ENCODE measurements at places on chromosomes 12 and 14.

DNA sequence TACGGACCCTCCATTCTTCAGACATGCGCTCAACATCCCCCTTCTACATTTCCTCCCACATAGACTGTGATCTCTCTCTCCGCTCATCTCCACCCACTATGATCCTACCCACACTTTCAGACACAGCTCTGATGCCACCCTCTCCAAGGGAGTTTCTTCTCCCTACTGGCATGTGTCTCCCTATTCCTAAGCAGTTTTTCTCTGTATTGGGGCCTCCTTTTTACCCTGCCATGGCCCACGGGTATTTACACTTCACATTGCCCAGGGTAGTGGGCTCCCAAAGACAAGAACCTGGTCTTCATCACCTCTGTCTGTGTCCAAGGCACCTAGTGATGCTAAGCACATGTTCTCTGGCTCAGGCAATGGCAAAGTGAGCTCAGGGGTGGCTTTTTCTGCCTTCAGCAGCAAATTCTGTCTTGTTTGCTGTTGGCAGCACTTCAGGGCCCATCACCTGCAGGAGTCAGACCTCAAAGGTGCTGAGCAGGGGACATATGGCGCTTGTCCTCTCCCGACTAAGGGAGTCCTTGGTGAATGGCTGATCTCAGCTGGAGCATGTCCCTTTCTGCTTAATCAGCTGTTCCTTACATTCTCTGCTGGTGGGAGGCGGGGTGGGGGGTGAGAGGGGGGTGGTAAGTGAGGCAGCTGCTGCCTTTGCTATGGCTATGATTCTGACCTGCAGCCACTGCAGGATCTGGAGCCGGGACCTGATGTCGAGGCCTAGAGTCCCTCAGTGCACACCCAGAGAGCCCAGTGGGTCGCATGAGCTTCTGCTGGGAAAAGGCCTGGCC is 256.8 kb downstream of the PCNX1 start:
- no peak for DNase-seq

DNA sequence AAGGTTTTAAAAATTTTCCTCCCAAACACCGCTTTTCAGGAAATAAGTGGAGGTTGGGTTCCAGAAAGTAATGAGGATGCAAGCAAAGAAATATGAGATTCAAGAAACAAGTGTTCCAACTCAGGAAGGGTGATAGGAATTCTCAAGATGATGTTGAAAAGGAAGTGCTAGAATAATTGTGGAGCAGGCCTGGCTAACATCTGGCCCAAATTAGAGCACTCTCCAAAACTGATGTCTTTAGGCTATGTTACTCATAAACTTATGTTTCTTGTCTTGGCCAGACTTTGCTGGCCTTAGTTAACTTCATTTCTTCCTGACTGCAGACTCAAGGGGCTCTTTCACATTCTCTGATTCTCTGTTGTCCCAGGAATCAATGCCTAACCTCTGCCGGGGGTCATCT is 116.3 kb downstream of the TMTC3 start:
- DNase-seq, result no peak

DNA sequence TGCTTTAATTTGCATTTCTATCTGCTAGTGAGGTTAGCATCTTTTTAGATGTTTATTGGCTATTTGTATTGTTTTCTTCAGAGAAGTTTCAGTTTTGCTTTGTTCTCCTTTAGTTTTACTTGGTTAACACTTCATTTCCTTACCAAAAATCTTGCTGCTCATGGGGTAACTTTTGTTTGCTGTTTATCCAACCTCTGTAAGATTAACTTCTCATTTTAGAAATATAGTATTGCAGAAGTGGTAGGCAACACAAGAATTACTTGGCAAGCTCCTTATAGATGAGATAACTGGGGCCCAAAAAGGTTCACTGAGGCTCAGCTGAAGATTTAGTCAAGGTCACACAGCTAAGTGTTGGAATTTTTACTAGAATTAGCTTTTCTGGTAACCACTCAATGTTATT is 40.5 kb downstream of the ALKBH1 start:
- DNase-seq, result no peak

DNA sequence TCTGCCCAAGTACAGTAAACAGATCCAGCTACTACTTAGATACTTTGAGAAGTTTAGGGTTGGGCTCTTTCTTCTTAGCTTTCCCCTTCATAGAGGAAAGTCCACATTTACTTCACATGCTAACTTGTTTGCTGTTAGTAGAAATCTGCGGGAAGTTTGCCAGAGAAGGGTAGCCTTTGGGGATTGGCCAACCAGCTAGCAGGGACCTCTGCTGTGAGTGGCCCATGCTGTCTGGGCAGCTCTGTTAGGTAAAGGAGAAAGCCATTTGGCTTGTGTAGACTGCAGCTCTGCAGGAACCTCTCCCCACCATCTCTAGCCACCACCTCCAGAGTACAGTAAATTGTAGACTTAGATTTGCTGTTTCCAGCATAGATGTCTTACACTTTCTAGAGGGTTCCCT is 193.9 kb downstream of the RGS6 start:
- DNase-seq, result no peak

DNA sequence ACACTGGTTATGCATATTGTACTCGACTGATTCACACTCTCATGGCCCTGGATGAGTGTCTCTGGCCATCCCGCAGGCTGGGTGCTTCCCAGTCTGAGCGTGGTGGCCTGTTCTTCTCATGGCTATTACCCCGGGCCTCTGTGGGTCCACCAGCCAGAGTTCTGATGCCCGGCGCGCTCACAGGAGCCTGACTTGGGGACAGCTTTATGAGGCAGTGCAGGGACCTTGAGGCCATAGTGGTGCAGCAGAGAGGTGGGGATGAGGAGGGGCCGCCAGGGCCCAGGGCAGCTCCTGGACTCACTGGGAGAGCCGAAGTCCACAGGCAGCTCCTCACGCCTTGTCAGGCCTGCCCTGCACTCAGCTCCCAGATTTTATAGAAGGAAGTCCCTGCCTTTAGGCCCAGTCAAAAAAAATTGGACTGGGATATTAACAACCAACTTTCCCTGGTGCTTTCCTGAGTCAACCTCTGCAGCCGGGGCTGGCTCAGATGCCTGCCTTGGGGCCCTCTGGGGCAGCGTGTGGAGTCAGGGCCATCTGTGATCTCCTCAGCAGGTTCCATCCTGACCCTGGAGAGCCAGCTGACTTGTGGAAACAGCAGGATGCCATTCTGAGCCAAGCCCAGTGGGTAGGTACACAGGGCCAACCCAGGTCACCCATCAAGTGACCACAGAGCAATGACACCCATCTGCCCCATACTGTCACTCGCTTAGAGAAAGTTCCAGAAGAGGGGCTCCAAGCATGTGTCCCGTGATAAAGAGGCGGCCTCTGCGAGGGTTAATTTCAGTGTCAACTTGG is 89.4 kb upstream of the DIO3 start:
- DNase-seq, result no peak

- no peak for DNase-seq
These were observed 18.5 kb downstream of the MMAB start for GRCh38 chr12:109554761-109555160.

DNA sequence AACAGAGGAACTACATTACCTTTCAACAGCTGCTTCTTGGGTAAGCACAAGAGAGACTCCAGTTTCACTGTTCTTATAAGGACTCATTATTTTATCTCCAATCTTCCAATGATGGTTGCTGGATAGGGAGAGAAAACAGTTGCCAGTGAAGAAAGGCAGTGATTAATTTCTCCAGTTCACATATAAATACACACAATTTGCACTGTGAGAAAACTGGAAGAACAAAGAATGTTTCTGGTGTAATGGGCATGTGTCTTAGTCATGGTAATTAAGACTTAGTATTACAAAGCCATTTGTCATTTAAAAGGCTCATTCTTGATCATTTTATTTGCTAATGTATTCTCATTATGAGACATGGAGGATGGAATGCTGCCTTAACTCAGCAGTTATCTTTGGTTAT is 78.0 kb upstream of the FAR2 start:
- DNase-seq, result no peak

GRCh38 chr14:68663385-68664076 is 129.3 kb downstream of the ZFP36L1 start:
- DNase-seq, result peak; percentile 63

DNA sequence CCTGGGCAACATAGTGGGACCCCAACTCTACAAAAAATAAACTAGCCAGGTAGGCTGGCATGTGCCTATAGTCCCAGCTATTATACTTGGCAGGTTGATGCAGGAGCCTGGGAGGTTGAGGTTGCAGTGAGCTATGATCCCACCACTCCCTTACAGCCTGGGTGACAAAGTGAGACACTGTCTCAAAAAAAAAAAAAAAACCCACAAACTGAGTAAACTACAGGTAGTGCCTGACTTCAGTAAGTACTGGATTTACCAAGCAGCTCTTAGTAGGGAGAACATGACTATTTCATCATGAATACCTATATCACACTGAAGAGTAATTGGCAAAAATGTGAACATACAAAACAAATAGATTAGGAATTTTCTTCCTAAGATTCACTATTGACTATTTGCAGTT is 32.4 kb upstream of the AP4S1 start:
- DNase-seq, result no peak

- no peak for DNase-seq
These were observed 17.2 kb upstream of the SLC35F4 start for GRCh38 chr14:57883061-57883460.

DNA sequence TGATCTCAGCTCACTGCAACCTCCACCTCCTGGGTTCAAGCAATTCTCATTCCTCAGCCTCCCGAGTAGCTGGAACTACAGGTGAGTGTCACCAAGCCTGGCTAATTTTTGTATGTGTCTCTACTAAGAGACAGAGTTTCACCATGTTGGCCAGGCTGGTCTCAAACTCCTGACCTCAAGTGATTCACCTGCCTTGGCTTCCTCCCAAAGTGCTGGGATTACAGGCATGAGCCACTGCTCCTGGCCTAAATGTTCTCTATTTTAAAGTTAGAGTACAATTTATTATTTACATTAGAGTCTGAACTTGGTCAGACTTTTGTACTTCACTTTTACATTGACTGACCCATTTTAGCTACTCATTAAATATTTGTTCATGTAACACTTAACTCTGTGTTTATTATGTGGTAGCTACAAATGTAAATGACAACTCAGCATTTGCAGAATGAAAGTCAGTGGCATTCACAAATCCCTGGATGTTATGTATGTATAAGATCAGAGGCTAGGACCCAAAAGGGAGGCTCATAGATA is 409.6 kb downstream of the APAF1 start:
- DNase-seq, result no peak

DNA sequence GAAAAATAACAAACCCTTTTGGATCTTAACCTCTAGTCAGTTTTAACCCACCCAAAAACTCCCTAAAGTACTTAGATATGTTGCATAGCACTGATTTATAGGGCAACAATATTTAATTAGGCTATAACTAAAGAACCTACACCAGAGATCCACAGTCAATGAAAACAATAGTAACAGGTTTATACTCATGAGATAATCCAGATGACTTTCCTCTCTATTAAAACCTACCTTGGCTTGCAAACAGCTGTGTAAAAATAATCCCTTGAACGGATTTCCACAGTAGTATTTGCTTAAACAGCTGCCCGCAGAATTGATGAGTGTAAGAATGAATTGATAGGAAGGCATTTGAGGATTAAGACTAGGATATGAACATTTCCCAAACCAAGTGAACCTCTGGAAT is 104.3 kb upstream of the PTPRR start:
- no peak for DNase-seq

GRCh38 chr12:241266-241665 is 21.4 kb downstream of the SLC6A13 start:
- DNase-seq, result no peak

- no peak for DNase-seq
These were observed 5.5 kb upstream of the SERPINA11 start for GRCh38 chr14:94458096-94458495.

- no peak for DNase-seq
These were observed at the start of gene PTPRQ for GRCh38 chr12:80443974-80444666. PTPRQ (plus strand) TSS chr12:80444235; CDS start chr12:80444346, 111 bp downstream.

- DNase-seq, result no peak
These were observed 176.0 kb downstream of the GRIP1 start for GRCh38 chr12:66502911-66503310.

GRCh38 chr12:47714826-47715386 is 9.1 kb upstream of the RPAP3 start:
- DNase-seq, result no peak

- no peak for DNase-seq
These were observed 6.7 kb downstream of the BCL7A start for GRCh38 chr12:122028165-122028904.

- DNase-seq, result no peak
These were observed 121.7 kb downstream of the CHST11 start for GRCh38 chr12:104578453-104578852.

DNA sequence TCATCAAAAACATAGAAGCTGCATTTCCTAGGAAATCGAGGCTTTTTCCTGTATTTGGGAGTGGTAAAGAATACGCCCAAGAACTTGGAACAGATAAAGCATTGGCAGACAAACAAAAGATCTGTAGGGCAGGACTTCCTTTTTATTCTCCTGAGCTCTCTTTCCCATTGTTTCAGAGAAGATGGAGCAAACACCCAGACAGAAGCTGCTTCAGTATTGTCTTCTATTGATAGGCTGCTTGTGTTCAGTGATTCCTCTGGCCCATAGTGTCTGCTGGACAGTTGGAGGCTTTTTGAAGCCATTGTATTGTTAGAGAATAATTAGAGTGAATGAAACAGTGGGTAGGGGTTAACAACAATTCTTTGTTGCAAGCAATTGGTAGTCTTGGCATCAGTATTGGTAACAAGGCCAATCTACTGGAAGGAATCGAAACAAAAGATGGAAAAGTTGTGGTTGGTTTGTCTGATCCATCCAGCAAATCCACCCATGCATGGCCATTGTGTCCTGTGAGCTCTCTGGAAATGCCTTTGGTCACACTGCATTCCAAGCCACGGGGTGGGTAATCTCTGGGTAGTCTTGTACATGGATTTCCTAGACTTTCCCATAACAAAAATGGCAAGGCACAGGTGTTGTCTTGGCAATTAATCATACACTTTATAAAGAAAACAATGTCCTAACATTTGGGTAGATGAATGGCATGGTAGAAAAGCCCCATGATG is 424.8 kb downstream of the RAD51B start:
- no peak for DNase-seq

- no peak for DNase-seq
These were observed 44.9 kb downstream of the SYNE2 start for GRCh38 chr14:63897721-63898163.

DNA sequence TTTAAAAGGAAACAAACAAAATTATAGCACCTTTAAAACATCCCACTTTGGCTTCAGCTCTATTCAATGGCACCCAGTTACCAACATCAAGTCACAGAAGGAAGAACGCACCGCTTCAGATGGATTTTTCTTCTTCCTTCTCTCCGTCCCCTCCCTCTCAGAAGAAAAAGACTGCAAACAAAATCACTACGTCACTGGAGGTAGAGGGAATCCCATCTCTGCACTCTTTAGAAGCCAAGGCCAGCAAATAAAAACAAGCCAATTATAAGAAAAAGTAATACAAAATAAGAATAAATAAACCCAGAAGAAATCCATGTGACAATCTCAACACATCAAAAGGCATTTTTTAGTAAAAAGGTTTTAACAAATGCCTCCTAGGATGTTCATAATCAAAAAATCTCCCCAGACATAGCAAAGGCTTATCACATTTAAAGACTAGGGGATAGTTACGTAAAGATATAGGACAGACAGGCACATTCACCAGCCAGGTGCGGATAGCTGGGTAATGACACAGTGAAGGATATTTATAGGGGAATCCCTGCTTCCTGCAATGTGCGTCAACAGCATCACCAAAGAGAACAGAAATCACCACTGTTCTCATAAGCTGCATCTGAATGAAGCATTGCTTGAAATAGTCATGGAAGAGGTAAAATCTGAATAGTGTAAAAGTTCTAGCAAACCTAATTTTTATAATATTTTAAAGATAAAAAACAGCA is 89.4 kb downstream of the R3HDM2 start:
- no peak for DNase-seq

Data from stimulated activated CD4-positive, alpha-beta T cell treated with anti-CD3 and anti-CD28 coated beads, Interleukin-12 subunit alpha, Interleukin-12 subunit beta, amount 100 ng/mL, for 48 hours (primary cell).